ENCODE measurements at places on chromosomes 1 and 21.

DNA sequence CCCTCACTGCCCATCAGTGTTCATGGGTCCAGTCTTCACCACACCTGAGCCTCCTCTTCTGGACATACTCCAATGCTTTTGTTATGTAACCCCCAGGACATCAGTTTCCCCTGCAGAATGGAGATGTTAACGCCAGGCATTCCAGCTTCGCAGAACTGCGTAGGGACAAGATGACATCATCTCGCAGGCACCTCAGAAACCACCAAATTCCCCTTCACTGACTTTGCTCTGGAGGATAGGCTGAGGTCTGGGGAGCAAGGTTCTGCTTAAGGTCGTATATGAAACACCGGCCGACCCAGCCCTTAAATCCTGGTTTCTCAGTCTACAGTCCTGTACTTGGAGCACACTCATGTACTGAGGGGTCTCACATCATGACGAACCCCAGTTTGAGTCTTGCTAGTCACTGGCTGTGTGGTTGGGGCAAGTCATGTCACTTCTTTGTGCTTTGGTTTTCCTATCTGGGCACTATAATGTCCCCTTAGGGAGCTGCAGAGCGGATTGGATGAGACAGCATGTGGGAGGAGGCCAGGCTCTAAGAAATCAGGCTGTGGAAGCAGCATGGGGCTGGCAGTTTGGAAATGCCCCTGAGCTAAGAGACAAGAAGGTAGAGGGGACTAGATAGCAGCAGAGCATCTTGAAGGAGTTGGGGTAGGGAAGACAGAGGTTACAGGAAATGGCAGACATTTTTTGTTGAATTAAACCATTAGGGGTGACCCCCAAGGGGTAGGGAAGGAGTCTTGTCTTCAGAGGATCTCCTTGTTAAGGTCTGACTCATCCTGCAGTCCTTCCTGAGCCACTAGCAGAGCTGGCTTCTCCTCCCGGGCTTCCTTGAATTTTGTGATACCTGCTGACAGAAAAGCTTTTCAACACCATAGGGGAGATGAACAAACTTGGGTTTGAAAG lies 138.3 kb downstream of the FOXD2 start:
- DNase-seq = no peak

DNA sequence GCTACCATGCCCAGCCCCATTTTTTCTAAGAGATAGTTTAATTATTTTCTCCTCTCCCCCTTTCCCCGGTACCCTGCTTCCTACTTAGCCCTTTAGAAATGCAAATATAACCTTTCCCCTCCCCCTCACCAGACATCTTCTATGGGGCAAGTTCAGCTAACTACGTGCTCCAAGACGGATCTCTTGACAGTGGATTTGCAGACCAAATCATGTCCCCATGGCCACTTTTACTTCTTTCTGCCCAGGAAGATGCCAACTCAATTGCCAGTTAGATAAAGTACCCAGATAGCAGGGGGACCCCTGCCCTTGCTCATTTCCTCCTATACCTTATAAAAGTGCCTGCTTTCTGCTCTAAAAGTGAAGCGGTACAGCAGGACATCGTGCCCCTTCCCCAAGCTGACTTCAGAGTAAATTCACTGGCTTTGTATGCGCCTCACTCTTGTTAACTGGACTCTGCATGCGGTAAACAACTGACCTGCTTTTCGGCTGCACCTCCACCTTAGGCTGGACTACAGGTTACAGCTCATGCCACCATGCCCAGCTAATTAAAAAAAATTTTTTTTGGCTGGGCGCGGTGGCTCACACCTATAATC lies 7.4 kb downstream of the DNAJC11 start:
- DNase-seq = no peak

DNA sequence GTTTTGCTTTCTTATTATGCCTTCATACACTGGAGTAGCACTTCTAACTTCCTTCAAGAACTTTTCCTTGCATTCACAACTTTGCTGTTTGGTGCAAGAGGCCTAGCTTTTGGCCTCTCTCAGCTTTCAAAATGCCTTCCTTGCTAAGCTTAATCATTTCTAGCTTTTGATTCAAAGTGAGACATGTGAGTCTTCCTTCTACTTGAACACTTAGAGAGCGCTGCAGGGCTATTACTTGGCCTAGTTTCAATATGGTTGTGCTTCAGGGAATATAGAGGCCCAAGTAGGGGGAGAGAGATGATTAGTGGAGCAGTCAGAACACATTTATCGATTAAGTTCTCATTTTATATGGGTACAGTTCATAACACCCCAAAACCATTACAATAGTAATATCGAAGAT lies 12.4 kb downstream of the ANGEL2 start:
- DNase-seq = no peak

DNA sequence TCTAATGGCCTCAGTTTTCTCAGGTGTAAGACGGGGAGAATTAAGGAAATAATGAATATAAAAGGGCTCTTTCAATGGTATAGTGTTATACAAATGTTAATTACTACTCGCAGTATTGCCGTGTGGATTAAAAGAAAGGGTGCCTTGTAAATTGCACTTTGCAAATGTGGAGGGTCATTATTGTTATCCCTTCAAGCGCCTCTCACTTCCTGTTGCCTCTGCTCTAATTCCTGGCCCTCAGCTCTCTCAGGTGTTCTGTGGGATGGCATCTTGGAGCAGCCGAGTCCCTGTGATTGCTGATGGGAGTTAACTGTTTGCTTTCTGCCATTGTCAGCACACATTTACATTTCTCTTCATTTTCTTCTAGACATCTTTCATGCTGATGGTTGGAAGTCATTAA lies 7.1 kb upstream of the S100A11 start:
- DNase-seq = no peak

GRCh38 chr1:6794164-6794563 lies 8.9 kb downstream of the CAMTA1 start:
- DNase-seq = no peak

- DNase-seq = no peak
Measured at GRCh38 chr21:33411949-33412430, 8.8 kb downstream of the IFNGR2 start.

DNA sequence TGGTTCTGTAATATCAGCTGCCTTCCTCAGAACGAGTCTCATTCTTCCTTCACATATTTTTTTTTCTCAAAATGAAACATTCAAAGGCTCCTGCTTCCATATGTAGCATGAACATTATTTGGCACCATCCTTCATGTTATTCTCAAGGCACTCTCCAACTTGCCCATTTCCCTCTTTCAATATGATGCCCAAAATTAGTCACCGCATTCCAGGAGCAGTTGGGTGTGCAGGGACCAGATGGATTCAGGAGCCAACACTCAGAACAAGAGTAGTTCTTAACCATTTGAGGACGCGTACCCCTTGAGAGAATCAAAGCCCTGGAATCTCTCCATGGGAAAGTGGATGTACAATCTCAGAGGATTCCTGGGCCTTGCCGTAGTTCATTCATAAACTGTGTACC lies 50.3 kb downstream of the KCNK1 start:
- DNase-seq = no peak

DNA sequence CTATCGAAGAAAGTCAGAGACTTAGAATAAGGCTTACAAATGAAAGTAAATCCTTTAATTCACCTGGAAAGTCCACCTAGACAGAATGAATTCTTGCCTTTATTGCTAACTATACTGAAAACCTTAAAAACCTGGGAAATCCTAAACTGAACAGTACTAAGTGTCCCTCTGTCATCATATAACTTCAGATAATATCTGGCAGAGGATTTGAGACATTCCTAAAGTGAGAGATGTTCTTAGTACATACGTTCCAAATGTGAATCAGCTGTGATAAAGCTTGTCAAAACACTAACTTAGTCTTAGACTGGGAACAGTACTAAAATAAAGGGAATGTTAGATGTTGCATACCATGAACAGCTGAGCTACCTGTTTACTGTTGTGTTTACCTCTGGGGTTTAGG lies 121.7 kb downstream of the TNFSF18 start:
- peak; percentile 53 for DNase-seq

DNA sequence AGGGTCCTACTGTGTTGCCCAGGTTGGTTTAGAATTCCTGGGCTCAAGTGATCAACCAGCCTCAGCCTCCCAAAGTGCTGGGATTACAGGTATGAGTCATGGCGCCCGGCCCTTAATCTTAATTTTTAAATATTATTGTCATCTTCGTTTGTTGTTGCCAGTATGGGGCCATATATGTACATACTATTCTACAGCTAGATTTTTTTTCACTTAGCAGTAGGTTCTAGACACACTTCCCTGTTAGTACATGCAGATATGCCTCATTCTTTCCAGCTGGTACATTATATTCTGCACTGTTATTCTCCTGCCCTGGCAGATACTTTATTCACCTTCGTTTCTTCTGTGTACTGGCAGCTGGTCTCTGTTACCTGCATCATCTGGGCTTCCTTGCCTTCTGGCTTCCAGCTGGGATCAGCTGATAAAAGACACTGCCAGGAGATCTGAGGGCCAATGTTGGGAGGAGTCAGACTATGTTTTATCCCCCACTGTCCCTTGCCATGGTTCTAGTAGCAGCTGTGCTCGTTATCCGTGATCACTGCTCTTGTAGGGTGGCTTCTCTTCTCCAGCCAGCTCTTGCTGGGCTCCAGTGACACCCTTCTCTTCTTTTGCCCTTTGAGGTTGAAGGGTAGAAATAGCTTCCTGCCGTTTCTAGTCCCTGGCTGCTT lies 24.7 kb downstream of the ST3GAL3 start:
- no peak for DNase-seq

DNA sequence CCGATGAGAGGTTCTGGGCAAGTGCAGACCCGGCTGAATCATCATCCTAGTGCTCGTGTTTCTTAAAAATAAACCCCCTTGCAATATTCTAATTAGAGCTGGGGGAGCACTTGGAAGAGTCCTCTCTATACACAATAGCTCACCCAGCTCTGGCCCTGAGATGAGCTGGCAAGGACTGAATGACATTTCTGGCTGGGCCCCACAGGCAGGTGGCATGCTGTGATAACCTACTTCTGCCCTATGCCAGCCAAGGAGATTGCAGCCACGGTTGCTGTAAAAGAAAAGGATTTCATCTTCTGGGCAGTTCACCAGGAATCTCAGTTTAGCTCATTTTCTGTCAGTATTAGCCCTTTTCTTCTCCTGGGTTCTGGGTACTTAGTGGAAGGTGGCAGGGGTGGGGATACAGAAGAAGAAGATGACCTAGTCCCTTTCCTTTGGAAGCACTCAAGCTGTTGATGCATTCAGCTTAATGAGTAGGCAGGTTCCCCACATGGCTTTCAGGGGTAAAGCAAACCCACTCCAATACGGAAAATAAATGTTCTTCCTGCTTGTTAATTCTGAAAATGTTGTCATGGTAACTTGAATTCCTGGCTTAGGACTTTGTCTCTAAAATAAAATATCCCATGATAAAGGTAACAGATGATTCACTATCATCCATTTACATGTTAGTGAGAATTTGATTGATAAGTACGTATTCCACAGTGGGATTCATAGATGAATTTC lies 32.2 kb downstream of the VASH2 start:
- no peak for DNase-seq

DNA sequence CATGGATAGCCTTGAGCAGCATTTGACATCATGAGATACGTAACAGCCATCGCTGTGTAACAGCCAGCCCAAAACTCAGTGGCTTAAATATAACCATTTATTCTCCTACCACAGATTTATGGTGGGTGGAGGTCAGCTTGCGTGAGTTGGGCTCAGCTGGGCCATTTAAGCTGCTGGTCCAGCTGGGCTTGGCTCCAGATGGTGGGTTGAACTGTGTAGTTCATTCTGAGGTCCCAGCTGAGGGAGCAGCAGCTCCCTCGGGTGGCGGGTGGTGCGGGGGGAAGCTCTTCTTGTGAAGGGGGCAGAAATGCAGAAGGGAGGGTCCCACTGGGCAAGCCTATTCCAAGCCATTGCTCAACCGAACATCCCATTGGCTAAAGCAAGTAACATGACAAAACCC lies 75.9 kb downstream of the IGSF21 start:
- no peak for DNase-seq

DNA sequence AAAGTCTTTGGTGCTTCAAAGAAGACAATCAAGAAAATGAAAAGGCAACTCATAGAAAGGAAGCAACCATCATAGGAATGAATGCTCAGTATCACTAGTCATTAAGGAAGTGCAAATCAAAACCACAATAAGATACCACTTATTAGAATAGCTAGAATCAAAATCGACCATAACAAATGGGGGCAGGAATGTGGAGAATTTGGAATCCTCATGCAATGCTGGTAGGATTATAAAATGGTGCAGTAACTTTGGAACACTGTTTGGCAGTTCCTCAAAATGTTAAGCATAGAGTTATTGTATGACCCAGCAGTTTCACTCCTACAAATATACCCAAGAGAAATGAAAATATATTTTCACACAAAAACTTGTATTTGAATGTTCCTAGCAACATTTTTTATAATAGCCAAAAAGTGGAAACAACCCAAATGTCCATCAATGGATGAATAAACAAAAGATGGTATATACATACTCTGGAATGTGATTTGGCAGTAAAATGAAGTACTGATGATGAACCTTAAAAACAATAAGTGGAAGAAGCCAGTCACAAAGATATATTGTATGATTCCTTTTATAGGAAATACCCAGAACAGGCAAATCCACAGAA lies 105.6 kb downstream of the MIS18A start:
- no peak for DNase-seq

- peak; percentile 18 for DNase-seq
Measured at GRCh38 chr1:88061492-88062177, 622.4 kb upstream of the PKN2 start.

- no peak for DNase-seq
Measured at GRCh38 chr1:232696466-232696865, 66.5 kb upstream of the SIPA1L2 start.

DNA sequence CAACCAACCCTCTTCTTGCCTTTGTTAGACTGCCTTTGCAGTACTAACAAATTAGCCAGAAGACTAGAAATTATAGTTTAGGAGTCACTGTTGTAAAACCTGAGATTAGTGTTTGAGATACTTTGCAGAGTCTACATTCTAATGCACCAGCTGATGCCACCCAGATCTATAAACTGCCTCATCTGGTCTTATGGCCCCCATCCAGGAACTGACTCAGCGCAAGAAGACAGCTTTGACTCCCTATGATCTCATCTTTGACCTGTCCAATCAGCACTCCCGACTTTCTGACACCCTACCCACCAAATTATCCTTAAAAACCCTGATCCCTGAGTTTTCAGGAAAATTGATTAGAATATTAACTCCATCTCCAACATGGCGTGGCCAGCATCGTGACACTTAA lies 334.6 kb downstream of the RGS7 start:
- DNase-seq = peak; percentile 25

DNA sequence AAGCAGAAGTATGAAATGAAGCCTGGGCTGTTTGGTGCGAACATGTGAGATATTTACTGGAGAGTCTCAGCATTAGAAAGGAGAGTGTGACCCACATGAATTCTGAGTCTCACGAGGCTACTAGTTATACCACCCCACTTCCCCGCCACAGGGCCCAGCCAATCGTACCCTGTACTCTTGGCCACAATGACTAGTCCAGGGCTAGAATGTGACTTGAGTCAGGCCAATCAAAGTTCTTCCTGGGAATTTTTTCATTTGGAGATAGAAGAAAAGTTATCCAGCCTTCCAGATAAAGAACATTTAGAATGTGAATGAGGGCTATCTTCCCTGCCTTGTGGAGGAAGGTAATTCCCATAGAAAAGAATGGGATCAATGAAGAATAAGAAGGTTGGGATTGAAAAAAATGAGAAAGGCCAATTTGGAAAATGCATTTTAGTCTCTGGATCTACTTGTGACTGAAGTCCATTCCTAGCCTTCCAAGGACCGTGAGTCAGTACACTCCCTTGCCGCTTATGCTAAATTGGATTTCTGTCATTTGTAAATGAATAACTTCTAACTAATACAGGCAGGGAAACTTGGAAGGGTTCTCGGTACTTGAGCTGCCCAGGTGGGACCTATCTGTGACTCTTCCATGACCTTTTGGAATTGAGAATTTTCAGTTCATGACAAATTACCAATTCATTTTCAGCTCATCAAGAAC lies 12.3 kb upstream of the RIMKLA start:
- no peak for DNase-seq

All from HS-5 (cell line).